ENCODE measurements at places on chromosomes 11 and 22.

- DNase-seq = no peak
Observed at GRCh38 chr22:19818324-19819207, 36.1 kb downstream of the GNB1L start.

DNA sequence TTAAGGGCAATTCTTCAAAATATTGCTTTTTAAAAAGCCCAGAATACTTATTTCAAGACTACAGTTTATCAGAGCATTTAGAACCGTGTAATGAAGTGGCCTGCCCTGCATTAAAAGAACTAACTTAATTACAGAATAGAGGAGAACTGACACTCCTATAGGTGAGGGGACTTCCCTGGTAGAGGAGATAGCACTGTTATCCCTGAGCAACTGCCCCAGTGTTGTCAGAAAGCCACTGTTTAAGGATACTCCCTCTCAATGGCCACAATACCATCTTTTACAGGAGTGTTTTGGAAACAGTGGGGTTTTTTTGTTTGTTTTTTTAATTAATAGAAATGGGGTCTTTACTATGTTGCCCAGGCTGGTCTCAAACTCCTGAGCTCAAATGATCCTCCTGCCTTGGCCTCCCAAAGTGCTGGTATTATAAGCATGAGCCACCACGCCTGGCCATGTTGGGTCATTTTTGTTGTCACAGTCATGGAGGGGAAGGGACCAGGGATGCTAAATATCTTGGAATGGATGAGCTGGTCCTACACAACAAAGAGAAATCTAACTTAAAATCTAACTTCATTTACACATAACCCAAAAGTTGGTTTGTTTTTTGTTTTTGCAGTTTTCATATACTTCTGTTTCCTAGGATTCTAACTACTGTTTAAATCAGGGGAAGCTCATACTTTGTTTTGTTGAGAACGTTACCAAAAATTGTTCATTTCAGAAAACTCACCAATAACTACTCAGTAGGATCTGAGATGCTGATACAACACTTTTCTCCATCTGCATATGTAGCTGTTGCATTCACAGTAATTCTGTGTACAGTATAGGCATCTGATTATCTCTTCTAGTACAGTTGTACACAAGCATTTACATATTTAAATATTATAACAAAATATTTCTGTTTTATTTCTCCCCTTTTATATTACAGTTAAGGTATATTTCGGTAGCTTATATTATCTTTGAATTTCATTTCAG is 8.1 kb downstream of the RPL27A start:
- no peak for DNase-seq

- DNase-seq = peak; percentile 5
Observed at GRCh38 chr11:116217006-116217405, 555.8 kb downstream of the BUD13 start.

DNA sequence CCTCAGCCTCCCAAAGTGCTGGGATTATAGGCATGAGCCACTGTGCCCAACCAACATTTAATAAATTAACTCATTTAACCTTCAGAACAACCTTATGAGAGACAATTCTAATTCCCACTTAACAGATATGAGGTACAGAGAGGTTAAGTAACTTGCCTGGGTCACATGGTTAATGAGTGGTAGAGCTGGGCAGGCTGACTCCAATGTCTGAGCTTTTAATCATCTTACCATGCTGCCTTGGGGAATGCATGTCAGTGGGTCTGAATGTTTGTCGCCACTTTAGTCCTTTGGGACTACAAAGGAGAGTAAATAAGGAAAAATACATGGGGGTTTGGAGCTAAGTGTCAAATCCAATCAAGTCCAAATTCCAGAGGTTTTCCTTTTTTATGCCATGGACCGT is 11.2 kb upstream of the PIK3C2A start:
- no peak for DNase-seq

DNA sequence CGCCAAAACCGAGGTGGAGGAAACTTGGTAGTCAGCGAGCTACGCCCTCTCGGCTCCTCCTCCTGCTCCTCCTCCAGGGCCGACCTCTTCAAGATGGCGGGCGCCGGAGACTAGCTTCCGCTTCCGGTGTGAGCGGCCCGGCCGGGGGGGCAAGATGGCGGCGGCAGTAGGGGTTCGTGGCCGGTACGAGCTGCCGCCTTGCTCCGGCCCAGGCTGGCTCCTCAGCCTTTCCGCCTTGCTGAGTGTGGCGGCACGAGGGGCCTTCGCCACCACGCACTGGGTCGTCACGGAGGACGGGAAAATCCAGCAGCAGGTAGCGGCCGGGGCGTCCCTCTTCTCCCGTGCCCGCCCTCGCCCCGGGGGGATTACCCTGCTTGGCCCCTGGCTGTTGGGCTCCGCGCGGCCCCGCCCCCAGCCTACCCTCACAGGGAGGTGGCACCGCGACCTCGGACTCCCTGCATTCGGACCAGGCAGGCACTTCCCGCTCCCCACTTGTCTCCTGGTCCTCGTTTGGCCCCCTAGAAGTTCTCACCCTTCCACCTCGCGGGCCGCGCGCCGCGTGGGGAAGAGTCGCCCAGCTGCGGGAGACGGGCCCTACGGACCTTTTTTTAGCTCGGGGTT is at the start of gene TTC17:
TSS of gene TTC17 (plus strand) at position 120 of the 621 bp plus-strand sequence. CDS start at position 155, 35 bp downstream.
- DNase-seq = peak; percentile 92

GRCh38 chr11:121590772-121591404 is 138.1 kb upstream of the SORL1-AS1 start:
- no peak for DNase-seq

DNA sequence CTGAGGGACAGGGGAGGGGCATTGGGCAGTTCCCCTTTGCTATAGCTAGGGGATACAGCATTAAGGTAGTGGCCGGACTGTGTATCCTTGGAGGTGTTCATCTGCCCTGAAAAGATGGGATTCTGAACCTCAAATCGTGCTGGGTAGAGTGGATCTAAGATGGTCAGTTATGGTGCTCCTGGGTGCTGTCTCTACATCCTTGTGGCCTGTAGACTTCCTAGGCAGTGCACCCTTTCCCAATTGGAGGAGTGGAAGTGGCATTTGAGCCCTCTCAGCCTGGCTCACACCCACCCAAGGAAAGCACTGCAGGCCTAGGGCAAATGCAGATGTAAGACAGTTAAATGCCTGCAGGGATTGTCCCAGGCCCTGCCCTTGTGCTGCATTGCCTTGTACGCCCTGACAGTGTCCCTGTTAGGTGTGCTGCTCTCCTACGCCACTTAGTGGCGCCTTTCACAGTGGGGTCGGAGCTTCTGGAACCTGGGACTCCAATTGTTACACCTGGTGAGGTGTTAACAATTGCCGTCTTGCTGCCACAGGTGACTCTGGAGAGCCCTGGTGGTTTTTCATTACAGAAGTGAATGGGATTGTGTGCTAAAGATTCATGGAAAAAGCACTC is 35.0 kb downstream of the PPFIBP2 start:
- DNase-seq = no peak

GRCh38 chr11:19370100-19370861 is 129.5 kb upstream of the E2F8 start:
- no peak for DNase-seq

GRCh38 chr22:20389288-20389687 is 4.7 kb upstream of the ZNF74 start:
- DNase-seq = no peak

DNA sequence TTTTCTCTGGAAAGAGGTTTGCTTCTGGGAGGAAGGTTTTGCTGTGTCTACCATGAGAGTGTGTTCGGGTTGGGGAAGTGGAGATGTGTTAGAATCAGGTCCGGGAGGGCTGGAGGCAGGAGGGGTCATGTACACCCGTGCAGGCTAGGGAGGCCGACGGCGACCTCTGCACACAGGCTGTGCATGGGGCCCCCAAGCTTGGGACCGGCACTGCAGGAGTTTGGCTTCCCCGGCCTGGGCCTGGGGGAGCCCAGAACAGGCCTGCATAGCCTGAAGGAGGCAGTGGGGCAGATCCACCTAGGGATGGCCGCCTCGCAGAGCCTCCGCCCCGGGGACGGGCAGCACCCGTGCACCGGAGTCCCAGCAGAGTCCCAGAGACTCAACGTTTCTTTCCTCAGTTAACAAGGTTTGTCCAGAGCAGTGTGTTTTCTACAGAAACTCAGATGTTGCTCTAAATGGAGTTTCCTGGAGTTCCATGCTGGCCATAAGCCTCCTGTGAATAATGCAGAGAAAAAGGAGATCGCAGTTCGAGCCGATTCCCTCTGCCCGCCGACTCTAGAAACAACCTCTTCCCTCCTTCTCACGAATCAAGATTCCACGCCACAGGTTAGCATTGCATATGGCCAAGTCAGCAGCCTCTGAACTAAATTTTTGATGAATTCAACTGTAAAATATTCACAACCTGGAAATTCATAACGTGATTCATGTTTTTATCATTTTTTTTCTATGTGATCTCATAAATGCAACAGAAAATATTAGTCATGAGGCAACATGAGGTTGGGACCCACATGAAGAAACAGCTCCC is 427.3 kb downstream of the BRD1 start:
- no peak for DNase-seq

DNA sequence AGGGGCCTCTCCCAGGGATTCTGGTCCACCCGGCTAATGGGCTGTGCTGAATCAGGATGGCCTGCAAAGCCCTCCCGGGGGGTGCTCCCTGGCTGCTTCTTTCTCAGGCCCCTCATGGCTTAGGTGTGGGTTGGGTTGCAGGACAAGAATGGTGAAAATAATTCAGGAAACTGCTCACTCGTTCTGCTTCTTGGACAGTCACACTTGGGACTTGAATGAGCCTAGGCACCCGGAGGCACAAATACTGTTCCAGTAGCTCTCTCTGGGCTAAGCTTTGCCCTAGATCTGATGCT is 83.2 kb downstream of the TRIM29 start:
- DNase-seq = no peak

DNA sequence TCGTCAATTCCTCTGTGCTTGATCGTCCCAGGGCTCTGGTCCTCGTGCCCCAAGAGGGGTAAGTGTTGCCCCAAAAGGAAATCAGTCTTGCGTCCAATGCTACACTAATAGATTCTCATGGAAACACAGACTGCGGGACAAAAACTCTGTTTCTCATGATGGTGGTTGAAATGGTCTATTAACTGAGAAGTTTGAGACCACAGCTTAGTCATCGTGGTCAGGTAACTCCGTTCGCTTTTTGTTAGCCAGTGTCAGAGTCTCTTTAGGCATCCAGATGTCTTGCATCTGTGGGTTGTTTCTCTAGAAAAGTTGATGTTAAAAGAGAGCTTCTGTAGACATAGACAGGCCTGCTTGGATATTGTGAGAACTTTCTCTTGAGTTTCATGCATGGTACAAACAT is 104.6 kb upstream of the SORL1-AS1 start:
- DNase-seq = no peak

DNA sequence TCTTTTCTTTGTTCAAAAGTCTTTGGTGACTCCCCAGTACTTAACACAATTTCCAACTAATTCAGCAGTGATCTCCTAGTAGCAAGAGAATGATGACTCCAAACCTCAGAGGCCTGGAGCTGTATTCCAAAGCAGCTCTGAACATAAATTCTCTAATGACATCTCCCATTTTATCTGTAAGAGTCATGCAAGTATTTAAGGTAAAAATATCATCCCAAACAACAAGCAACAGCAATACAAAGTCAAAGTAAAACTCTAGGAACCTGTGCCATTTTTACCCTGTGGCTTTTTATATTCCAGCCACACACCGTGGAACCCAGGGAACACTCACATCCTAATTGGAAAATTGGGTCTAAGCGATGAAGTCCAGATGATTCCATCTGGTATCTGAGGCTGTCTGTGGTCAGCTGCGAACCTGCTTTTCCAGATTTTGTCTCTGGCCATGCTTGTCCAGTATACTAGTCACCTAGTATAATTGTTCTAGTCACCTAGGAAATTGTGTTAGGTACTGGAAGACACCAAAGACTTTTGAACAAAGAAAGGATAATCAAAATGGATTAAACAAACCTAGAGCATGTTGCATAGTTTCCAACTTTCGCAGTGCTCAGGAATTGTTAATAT is 92.3 kb upstream of the SLC25A18 start:
- DNase-seq = no peak

GRCh38 chr11:118106789-118107335 is 20.1 kb upstream of the SMIM35 start:
- DNase-seq = no peak

DNA sequence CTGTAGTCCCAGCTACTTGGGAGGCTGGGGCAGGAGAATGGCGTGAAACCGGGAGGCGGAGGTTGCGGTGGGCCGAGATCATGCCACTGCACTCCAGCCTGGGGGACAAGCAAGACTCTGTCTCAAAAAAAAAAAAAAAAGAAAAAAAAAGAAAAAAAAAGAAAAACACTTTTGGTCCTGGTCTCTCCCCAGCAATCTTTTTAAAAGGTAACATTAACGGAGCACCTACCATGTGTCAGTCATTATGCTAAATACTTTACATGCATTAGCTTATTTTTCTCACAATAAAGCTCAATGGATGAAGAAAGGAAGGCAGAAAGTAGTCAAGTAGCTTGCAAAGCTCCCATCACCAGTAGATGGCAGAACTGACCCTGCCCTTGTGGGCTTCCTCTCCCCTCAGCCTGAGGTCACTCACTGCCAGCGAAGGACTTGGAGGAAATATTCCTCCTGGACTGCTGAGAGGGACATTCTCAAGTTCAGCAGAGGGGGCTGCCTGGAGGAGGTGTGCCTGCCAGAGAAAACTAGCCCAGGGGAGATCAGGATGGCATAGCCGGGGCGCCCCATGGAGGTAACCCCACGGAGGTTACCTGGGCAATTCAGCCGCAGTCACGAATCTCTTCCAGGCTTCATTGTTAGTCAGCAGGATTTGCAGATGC is 15.5 kb downstream of the APOL3 start:
- no peak for DNase-seq

GRCh38 chr11:42170601-42171000 is 711.1 kb upstream of the LRRC4C start:
- DNase-seq = no peak

- no peak for DNase-seq
Observed at GRCh38 chr11:134343646-134344045, 11.9 kb downstream of the GLB1L2 start.

- peak; percentile 58 for DNase-seq
Observed at GRCh38 chr11:61071208-61071681, 31.0 kb upstream of the CD5 start.

DNA sequence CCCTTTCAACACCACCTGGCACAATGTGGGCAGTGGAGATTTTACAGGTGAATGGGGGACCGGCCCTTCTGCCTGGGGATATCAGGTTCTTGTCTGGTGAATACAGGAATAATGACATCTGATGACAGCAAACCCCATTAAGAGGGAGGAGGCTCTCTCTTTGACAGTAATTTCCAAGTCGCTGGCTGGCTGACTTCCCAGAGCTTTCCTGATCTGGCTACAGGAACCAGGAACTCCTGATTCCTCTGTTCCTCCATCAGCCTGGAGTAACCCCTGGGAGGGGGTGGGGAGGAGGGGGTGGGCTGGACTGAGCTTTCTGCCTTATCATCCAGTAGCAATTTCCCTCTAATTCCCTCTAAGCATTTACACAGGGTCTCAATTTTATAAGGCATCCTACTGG is 3.7 kb upstream of the MIEF1 start:
- no peak for DNase-seq

- peak; percentile 31 for DNase-seq
Observed at GRCh38 chr22:40128989-40129388, 48.7 kb upstream of the TNRC6B start.

DNA sequence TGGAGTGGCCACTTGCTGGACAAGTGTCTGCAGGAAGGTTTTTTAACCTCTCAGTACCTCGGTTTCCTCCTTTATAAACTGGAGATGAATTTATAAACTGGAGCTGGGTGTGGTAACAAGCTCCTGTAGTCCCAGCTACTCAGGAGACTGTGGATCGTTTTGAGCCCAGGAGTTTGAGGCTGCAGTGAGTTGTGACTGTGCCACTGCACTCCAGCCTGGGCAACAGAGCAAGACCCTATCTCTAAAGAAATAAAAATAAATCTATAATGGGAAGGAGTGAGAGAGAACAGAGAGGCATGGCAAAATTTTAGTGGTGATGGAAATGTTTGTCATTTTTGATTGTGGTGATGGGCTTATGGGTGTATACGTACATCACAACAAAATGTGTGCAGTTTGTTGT is 1.4 kb upstream of the PDGFB start:
- DNase-seq = no peak
